ENCODE measurements at places on chromosomes 2 and 18.

DNA sequence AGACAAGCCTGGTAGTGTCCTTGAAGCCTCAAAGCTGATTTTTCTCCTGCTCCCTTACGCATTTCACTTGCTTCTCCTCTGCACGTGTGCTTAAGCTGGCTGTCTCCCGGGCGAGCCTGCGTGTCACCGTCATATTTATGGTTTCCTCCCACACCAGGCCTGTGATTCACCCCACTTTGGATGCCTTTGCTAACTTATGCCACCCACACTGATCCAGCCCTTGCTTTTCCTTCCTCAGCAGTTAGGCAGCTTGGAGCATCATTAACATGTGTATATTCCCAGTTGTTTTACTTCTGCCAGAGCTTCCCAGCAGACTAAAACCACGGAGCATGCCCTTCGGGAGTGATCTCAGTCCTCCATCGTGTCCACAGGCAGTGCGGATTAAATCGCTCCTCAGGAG lies 2.2 kb downstream of the ST3GAL5 start:
- no peak for DNase-seq

- no peak for DNase-seq
These were observed 5.4 kb downstream of the MPPE1 start for GRCh38 chr18:11902522-11903292.

- no peak for DNase-seq
These were observed 1041.4 kb upstream of the FANCL start for GRCh38 chr2:59282374-59283057.

- no peak for DNase-seq
These were observed 8.0 kb downstream of the MC5R start for GRCh38 chr18:13831864-13832508.

GRCh38 chr18:56992777-56993176 lies 154.1 kb upstream of the BOD1L2 start:
- DNase-seq: no peak

- DNase-seq: no peak
These were observed 20.7 kb upstream of the FRZB start for GRCh38 chr2:182887093-182887492.

- DNase-seq: no peak
These were observed at the start of gene IMPA2 for GRCh38 chr18:11981192-11981542. Gene IMPA2, plus strand, starts transcription at chr18:11981507. Its CDS starts 163 bp downstream, at chr18:11981670.

- no peak for DNase-seq
These were observed 89.8 kb upstream of the MBOAT2 start for GRCh38 chr2:9093324-9093723.

- DNase-seq: no peak
These were observed 62.4 kb downstream of the SERPINB8 start for GRCh38 chr18:64032312-64032711.

DNA sequence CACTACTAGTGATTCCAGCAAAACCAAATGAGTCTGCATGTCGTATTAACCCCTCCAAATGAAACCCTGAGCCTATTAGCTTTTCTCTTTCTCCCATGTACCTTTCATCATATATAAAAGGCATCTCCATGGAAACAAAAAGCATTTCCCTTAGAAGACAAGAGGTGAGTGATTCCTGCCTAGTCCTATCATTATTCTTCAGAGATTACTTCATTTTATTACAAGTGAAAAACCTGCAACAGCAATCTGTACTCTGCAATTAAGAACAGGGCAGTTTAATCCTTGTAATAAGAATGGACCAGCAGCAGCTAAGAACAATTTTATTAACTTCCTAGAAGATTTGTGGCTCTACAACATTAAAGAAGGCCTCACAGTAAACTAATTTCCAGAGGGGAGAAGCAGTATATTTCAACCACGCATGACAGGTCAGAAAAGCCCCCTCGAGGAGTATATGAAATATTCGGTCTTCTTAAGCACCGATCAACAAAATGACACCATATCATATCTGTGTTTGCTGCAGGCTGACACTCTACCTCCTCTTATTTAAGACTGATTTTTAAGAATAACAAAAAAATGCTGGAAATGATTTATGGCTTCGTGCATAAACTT lies 132.3 kb upstream of the TFPI start:
- no peak for DNase-seq

Data from right renal pelvis (tissue), 4 donors.